ENCODE measurements at places on chromosomes 11 and 22.

DNA sequence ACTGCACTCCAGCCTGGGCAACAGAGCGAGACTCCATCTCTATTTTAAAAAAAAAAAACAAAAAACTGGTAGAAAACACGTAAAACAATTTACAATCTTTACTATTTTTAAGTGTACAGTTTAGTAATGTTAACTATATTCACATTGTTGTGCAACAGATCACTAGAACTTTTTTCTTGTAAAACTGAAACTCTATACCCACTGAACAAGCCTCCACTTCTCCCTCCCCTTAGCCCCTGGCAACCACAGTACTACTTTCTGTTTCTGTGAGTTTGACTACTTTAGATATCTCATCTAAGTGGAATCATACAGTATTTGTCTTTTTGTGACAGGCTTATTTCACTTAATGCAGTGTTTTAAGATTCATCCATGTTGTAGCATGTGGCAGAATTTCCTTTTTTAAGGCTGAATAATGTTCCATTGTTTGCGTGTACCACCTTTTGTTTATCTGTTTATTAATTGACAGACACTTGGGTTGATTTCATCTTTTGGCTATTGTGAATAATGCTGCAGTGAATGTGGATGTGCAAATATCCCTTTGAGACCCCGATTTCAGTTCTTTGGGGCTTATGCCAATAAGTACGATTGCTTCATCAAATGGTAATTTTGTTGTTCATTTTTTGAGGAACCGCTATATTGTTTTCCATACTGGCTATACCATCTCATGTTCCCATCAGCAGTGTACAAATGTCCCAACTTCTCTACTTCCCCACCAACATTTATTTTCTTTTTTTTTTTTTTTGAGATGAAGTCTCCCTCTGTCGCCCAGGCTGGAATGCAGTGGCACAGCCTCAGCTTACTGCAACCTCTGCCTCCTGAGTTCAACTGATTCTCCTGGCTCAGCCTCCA is 11.0 kb downstream of the DDB2 start:
- DNase-seq, result no peak

DNA sequence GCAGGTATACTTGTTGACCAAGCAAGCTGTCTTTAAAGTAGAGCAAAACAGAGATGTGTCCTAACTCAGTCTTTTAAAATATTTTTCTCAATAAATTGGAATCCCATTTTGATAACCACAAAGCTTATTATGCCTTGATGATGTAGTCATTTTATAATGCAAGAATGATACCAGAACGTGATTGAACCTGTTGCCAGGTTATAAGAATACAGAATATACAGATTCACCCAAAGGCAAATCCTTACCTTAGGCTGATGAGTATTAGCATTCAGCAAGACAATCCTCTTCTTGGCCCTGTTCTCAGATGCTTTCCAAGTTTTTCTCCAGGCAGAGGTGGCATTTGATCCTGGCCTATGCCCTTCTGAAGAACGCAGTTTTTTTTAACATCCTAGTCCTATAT is 76.1 kb downstream of the PPFIBP2 start:
- DNase-seq, result no peak

- DNase-seq, result no peak
Observed at GRCh38 chr11:22190827-22191463, 1.9 kb upstream of the ANO5 start.

GRCh38 chr22:45932071-45932470 is 44.9 kb downstream of the WNT7B start:
- DNase-seq, result no peak

DNA sequence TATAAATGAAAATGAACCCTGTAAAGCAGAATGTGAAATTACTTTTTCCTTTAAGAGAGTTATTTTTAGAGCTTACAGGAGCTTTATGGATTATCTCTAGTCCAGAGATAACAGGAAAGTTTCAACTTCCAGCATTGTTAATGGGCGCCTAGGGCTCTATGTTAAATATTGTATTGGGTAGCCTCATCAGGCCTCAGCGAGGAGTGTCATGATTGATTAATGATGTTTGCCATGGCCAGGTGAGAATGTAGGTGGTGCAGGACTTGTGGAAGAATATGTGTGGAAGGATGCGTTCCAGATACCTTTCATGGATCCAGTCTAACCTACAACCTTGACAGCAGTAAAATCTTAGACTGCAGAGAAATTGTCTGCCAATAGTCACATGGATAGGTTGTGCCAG is 50.6 kb downstream of the ME3 start:
- no peak for DNase-seq

- DNase-seq, result no peak
Observed at GRCh38 chr22:32574411-32574810, 99.8 kb downstream of the FBXO7 start.

DNA sequence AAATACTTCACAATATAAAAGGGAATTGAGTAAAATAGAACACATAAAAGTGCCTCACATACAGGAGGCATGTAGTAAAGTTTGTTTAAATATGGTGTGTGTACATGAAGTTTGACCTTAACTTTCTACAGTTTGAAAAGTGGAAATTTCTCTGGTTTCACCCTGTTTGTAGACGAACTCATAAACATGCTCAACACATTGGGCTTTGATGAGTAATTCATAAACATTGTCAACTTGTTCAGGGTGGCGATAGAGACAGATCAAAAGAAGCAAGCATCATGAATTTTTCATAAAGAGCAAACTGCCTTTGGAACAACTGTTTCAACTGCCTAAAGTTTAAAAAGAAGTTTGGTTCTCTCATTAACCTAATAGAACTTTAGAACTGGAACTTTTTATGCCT is 9.1 kb downstream of the SLN start:
- DNase-seq, result no peak

DNA sequence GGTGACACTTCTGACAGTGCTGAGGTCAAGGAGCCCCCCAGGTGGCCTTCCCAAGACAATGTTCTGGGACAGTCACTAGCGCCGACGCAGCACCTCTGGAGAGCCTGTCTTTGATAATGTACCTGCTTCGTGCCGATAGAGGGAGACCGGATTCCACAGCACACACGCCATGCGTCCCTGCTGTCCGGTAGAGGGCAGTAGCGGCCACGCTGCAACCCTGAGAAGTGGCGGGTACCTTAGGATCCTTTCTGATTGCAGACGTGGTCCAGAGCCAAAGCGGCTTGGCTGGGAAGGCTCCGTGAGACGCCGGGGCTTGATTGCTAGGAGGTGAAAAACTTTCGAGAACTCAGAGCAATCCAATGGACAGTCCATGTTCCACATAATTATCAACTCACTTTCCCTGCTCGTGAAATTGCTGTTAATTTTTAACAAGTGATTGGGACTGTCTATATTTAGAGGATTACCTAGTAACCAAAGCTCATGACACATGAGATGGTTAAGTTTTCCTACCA is 11.4 kb upstream of the BARX2 start:
- peak; percentile 81 for DNase-seq

DNA sequence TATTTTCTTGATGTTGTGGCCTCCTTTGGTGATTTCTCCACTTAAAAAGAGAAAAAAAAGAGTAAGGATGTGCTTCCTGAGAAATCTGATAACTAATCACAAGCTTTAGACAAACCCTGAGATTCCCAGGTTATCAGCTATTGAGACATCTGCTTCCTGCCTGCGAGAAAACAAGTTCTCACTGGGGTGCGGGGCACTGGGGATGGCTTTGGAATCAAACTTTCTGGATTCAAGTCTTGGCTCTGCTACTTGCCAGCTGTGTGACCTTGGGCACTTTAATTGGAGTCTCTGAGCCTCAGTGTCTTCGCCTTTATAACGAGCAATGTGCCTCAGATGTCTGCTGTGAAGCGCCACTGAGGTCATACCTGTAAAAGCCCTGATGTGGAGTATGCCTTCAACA is 152.5 kb upstream of the NAV2 start:
- no peak for DNase-seq

- no peak for DNase-seq
Observed at GRCh38 chr22:27724157-27724556, 77.4 kb downstream of the MN1 start.

DNA sequence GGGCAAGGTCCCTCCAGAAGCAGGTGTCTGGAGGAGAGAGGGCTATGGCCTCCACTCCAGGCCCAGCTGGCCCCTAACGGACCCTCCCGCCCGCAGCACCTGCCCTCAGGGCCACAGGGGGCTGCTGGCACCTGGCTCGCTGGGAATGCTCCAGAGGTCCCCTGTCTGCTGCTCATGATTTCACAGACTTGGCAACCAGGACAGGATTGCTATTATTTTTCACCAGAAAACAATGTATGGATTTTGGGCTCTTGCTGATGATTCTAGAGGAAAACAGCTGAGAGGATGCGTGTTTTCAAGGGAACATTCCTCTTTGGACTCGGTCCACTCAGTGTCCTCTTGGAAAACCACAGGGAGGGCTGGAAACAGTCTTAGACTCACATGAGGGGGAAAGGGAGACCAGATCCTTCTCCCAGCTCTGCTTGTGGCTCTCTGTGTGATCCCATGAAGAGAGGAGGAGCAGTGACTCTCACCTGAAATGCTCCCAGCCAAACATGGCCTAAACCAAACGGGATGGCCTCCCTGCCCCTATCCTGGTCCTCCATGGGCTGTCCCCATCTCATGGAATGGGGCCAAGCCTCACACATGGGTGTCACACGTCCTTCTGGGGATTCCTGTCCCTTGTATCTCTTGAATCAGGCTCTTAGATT is 15.8 kb downstream of the MYEOV start:
- no peak for DNase-seq
